ENCODE measurements at places on chromosomes 1 and 21.

GRCh38 chr1:76471536-76471935 lies 395.7 kb upstream of the ST6GALNAC5 start:
- DNase-seq: no peak

DNA sequence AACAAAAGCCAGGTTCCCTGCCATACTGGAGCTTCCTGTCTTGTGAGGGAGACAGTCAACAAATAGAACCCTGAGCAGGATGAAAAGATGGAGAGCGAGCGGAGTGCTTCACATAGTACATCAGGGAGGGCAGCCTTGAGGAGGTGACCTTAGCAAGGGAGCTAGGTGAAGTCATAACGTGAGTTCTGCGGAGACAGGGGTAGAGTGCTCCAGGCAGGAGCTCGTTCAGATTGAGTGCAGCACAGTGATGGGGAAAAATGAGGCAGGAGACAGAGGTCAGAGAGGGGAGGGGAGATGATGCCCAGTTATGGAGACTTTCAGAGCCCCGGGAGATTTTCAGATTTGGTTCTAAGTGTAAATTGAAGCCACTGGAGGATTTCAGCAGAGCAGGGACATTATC lies 15.3 kb upstream of the CLIC6 start:
- no peak for DNase-seq

- DNase-seq: no peak
Measured at GRCh38 chr1:30196872-30197638, 526.3 kb downstream of the MATN1 start.

- peak; percentile 67 for DNase-seq
Measured at GRCh38 chr1:155938220-155938627, 3.2 kb upstream of the RXFP4 start.

- no peak for DNase-seq
Measured at GRCh38 chr1:191290441-191290840, 812.8 kb upstream of the BRINP3 start.

DNA sequence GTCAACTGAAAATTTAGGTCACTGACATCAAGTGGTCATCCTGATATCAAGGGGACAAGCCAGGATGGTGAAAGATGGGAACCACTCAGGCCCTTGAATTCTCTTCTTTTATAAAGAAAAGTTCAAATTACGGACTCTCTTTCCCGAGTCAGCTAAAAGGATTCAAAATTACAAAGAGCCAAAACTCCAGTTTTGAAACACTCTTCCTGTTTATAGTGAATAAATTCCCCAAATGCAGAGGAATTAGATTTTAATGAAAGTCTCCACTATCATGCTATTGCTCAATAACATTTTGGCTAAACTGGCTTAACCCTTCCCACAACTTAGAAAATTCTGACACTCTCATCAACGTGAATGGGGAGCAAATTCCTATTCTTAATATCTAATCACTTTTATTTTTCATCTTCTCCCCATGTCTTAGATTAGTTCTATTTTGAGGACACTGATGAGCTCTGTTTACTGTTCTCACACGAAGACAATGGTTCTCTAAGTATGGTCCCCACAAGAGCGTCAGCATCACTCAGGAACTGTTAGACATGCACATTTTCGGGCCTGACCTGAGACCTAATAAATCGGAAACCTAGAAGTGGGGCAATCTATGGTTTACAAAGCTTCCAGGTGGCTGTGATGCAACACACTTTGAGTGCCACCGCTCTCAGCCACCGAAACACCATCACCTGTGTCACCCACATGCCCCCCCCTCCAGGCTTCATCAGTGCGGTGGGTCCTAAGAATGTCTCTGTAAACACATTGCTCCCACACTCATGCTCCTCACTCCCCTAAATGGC lies 64.4 kb upstream of the TIAM1 start:
- peak; percentile 81 for DNase-seq

Measured in suppressor macrophage treated with lipopolysaccharide for 1 hour (primary cell).